ENCODE measurements at places on chromosomes 6 and 20. TPM values are rescaled to one million over a fixed set of nuclear protein-coding genes. Genes with fewer than 3 reads are reported as not detected.

DNA sequence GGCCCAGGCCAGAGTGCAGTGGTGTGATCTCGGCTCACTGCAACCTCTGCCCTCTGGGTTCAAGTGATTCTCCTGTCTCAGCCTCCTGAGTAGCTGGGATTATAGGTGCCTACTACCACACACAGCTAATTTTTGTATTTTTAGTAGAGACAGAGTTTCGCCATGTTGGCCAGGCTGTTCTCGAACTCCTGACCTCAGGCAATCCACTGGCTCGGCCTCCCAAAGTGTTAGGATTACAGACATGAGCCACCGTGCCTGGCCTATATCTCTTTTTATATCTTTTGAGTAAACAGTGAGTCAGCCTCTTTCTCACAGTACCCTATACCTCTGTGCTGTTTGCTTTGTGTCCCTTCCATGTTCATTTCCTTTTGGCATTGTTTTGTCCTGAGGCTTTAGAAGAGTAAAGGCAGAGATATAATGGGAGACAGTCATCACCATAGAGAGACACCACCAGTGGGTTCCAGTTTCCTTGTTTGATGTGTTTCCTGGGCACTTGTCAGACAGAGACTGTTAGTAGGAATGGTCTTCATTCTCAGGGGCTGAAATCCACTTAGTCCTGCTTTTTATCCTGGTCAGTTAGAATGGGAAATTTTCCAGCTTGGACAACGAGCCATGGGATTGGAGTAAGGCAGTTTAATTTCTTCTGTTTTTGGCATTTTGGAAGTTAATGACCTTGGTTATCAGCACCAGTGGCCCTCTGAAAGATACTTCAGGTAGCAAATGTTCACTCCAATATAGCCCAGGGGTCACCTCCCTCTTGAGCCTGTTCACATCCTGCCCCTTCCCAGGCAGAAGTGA is 32.2 kb upstream of the ASXL1 start:
- DNase-seq, result no peak
- H3K4me3 ChIP-seq, result no peak overlapping the region
- H3K4me1 ChIP-seq, result peaks cover 11% of the 10 kb centered on the region
- H3K36me3 ChIP-seq, result peaks cover 4% of the 10 kb centered on the region

DNA sequence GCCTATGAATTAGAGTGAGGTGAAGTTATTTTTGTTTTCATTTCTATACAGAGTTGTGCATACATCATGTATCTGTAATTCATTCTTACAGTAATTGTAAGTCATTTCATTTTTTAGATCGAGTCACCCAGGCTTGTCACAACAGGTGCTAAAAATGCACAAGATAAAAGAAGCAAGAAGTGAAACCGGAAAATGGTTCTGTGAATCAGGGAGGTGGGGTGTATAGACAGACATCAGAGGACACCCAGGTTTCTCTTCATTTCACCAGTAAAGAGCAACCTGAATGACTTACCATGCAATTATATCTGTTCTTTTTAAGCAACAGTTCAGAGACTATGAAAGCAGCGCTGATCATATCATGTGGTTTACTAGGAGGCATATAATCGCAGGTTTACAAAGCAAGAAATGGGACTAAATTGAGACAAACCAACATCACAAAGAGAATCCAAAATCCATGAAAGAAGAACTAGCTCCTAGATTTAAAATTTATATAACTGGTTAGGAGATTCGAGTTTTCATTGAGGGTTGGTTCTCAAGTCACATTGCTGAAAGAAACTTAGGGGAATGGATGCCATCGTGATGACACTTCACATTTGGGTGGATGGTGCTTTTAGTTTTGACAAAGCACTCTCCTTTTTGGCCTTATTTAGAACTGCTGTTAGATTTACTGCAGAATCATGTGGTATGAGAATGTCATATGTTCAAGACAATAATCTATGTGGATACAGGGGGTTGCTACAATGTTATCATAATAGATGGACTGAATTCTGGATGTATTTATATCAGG is 27.9 kb upstream of the TBC1D7 start:
- H3K36me3 ChIP-seq, result no peaks in the 10 kb centered on the region
- H3K27ac ChIP-seq, result no peak overlapping the region
- no peak for DNase-seq
- no peaks in the 10 kb centered on the region for H3K4me1 ChIP-seq
- H3K27me3 ChIP-seq, result no peaks in the 10 kb centered on the region

GRCh38 chr6:160462551-160463109 is 114.5 kb downstream of the SLC22A3 start:
- no peak for DNase-seq
- no peaks in the 10 kb centered on the region for H3K27me3 ChIP-seq
- peaks cover 12% of the 10 kb centered on the region for H3K36me3 ChIP-seq
- no peak overlapping the region for H3K27ac ChIP-seq
- no peaks in the 10 kb centered on the region for H3K4me1 ChIP-seq

GRCh38 chr6:119147101-119148053 is 68.9 kb upstream of the FAM184A start:
- H3K27ac ChIP-seq, result no peak overlapping the region
- no peaks in the 10 kb centered on the region for H3K27me3 ChIP-seq
- H3K4me3 ChIP-seq, result no peak overlapping the region
- no peaks in the 10 kb centered on the region for H3K36me3 ChIP-seq
- H3K4me1 ChIP-seq, result no peaks in the 10 kb centered on the region
- no peak for DNase-seq

The MCCD1 gene
- 0.56 TPM for total RNA-seq
